ENCODE measurements at places on chromosomes 6 and 20.
A peak's percentile ranks its signal among the peaks of the same experiment; 100 is the strongest.

DNA sequence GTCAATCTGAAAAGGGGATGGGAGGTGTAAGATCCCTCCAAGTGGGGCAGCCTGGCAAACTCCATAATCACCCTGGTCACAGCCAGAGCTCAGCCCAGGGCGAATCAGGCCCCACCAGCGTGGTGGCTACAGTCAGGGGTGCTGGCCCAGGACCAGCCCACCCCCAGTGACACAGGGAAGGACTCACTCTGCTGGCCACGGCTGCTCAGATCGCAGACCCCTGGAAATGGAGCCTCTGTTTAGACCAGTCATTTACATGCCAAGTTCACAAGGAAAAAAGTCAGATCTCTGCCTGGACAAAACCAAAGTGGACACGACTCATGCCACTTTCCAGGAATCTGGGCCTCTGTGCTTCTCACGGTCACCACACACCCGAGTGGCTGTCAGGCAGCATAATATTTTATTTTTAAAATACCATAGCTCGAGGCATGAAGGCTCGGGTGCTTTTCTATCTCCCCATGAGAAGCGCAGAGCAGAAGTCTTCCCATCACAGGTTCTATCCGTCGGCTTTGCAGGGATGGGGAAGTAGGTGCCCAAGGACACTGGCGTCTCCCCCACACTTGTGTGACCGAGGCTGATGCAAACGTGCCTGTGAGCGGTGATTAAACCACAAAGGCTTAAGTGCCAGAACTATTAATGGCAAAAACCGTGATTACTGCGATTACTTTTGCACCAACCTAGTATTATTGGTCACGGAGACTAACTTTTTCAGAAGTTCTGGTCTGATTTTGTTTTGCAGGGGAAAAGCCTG, 13.0 kb downstream of the PXDC1 start:
- H3K4me1 ChIP-seq: no peaks in the 10 kb centered on the region
- H3K36me3 ChIP-seq: peaks cover 5% of the 10 kb centered on the region

DNA sequence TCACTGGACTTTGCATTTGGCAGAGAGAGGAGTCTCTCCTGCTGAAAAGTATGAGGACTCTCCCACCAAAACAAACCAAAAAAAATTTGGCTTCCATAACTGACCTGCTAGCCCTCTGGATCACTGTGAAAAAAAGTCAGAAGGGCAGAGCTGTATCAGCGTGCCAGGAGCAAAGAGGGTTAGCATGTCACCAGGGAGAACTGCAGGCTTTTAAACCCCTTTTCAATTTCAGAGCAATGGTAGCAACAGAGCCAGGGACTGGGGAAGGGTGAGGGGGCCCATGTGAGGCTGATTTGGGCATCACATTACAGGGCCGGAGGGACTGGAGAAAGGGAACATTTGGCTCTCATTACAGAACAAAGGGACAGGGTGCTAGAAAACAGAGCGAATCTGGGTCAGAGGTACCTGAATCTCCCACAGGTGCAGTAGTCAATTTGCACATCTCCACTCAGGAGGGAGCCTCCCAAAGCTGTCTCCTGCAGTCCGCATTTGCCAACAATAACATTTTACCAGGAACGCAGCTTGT, 185.7 kb upstream of the EYA4 start:
- H3K36me3 ChIP-seq: no peaks in the 10 kb centered on the region
- no peak overlapping the region for H3K27ac ChIP-seq
- peak; percentile 67 for DNase-seq
- no peak overlapping the region for H3K4me3 ChIP-seq
- no peaks in the 10 kb centered on the region for H3K4me1 ChIP-seq

- H3K4me1 ChIP-seq: no peaks in the 10 kb centered on the region
- DNase-seq: no peak
- no peaks in the 10 kb centered on the region for H3K27me3 ChIP-seq
- H3K27ac ChIP-seq: no peak overlapping the region
- H3K4me3 ChIP-seq: no peak overlapping the region
Measured at GRCh38 chr20:10573951-10574339, 99.9 kb downstream of the JAG1 start.

DNA sequence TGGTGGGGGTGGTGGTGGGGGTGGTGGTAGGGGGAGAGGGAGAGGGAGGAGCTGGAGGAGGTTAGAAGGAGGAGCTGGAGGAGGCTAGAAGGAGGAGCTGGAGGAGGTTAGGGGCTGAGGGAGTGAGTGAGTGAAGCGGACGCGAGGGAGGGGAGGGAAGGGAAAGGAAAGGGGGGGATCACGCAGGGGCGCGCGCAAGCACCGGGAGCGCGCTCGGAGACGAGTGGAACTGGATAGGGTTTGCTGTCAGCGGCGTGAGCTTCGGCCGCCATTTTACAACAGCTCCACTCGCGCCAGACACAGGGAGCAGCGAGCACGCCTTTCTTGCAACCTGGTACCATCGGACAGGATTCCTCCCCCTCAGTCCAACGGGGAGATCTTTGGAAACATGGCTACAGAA, 90.5 kb upstream of the FERMT1 start:
- H3K4me1 ChIP-seq: no peaks in the 10 kb centered on the region
- no peak overlapping the region for H3K27ac ChIP-seq
- H3K4me3 ChIP-seq: no peak overlapping the region
- H3K36me3 ChIP-seq: no peaks in the 10 kb centered on the region
- H3K27me3 ChIP-seq: peaks cover 5% of the 10 kb centered on the region

- no peaks in the 10 kb centered on the region for H3K4me1 ChIP-seq
- H3K36me3 ChIP-seq: peaks cover 33% of the 10 kb centered on the region
- no peak overlapping the region for H3K4me3 ChIP-seq
- no peak for DNase-seq
Measured at GRCh38 chr6:35055891-35056290, 85.2 kb downstream of the TCP11 start.

DNA sequence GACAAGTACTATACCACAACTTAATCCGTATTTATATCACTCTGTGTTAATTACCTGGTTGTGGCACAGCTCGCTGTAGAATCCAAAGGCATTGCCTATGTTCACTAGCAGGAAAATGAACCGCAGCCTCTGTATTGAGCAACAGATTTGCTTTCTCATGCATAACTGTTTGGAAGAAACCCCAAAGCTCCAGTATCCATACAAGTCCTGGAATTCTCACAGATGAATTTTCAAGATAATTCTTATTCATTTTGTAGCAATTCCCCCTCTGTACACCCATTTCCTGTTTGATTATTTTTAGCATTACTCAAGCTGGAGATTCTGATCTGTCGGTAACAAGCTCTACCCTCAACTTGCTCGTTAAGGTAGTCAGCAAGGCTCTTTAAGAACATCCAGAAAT, 63.5 kb downstream of the STMND1 start:
- no peak overlapping the region for H3K4me3 ChIP-seq
- no peak for DNase-seq
- no peaks in the 10 kb centered on the region for H3K4me1 ChIP-seq
- H3K27me3 ChIP-seq: no peaks in the 10 kb centered on the region
- no peaks in the 10 kb centered on the region for H3K36me3 ChIP-seq
- no peak overlapping the region for H3K27ac ChIP-seq

- no peak for DNase-seq
- no peaks in the 10 kb centered on the region for H3K27me3 ChIP-seq
- no peak overlapping the region for H3K4me3 ChIP-seq
- no peaks in the 10 kb centered on the region for H3K36me3 ChIP-seq
- no peak overlapping the region for H3K27ac ChIP-seq
- no peaks in the 10 kb centered on the region for H3K4me1 ChIP-seq
Measured at GRCh38 chr20:9200196-9200595, 131.3 kb downstream of the PLCB4 start.
